Ovary (tissue), 10 donors: ENCODE measurements at places on chromosomes 4 and X. TPM values are rescaled to one million over a fixed set of nuclear protein-coding genes. Genes with fewer than 3 reads are reported as not detected.
A peak's percentile ranks its signal among the peaks of the same experiment; 100 is the strongest.

- peaks cover 5% of the 10 kb centered on the region for H3K4me1 ChIP-seq
- no peak for DNase-seq
These were observed 743 bp downstream of the NKAP start for GRCh38 chrX:119942831-119943184.

- H3K27me3 ChIP-seq: no peaks in the 10 kb centered on the region
- no peaks in the 10 kb centered on the region for H3K36me3 ChIP-seq
- H3K4me3 ChIP-seq: no peak overlapping the region
- DNase-seq: peak; percentile 79
- H3K27ac ChIP-seq: no peak overlapping the region
These were observed 340.7 kb upstream of the HS3ST1 start for GRCh38 chr4:11769434-11769833.

DNA sequence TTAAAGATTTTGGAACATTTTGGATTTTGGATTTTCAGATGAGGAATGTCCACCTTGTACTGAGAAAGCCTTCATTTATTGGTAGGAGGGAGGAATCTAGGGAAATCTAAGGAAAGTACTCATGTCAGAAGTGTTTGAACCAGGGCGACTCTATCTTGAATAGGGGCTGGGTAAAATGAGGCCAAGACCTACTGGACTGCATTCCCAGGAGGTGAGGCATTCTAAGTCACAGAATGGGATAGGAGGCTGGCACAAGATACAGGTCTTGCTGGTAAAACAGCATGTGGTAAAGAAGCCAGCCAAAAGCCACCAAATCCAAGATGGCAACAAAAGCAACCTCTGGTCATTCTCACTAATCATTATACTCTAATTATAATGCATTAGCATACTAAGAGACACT is 118.9 kb downstream of the MXRA5 start:
- H3K4me1 ChIP-seq: no peaks in the 10 kb centered on the region
- no peaks in the 10 kb centered on the region for H3K36me3 ChIP-seq
- no peak overlapping the region for H3K27ac ChIP-seq

- no peak overlapping the region for H3K27ac ChIP-seq
- H3K36me3 ChIP-seq: no peaks in the 10 kb centered on the region
- no peaks in the 10 kb centered on the region for H3K27me3 ChIP-seq
- no peaks in the 10 kb centered on the region for H3K4me1 ChIP-seq
- no peak for DNase-seq
These were observed 97.0 kb upstream of the LNX1 start for GRCh38 chr4:53688186-53688790.

DNA sequence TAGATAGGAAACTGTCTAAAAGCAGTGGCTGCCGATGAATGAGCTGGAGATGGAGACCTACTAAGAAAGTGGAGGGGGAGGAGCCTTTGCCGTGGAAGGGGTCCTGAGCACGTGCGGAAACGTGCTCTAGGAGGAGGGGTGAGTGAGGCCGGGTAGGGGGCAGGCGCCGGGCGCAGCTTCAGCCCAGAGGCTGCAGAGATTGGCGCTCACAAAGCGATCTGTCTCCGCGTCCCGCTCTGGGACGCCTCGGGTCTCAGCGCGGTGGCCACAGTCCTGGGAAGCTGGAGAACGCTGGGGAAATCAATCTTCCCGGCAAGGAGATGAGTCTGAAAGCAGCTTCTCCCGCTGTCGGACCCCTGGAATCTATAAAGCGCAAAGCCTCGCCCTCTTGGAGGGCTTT is 444 bp upstream of the ARHGAP6 start:
- H3K4me3 ChIP-seq: peak overlapping the region; percentile 43
- peak; percentile 33 for DNase-seq
- no peaks in the 10 kb centered on the region for H3K4me1 ChIP-seq
- H3K27me3 ChIP-seq: no peaks in the 10 kb centered on the region

GRCh38 chr4:128163177-128164117 is 102.3 kb downstream of the LARP1B start:
- no peaks in the 10 kb centered on the region for H3K4me1 ChIP-seq
- H3K27ac ChIP-seq: no peak overlapping the region
- H3K4me3 ChIP-seq: no peak overlapping the region

- no peak overlapping the region for H3K27ac ChIP-seq
- no peaks in the 10 kb centered on the region for H3K27me3 ChIP-seq
- H3K36me3 ChIP-seq: no peaks in the 10 kb centered on the region
- no peaks in the 10 kb centered on the region for H3K4me1 ChIP-seq
- DNase-seq: no peak
- H3K4me3 ChIP-seq: no peak overlapping the region
These were observed 20.2 kb downstream of the TLR10 start for GRCh38 chr4:38762560-38762959.

- no peaks in the 10 kb centered on the region for H3K36me3 ChIP-seq
- DNase-seq: peak; percentile 24
- H3K27ac ChIP-seq: no peak overlapping the region
- no peaks in the 10 kb centered on the region for H3K27me3 ChIP-seq
These were observed 41.1 kb upstream of the PPARGC1A start for GRCh38 chr4:23930750-23931488.

DNA sequence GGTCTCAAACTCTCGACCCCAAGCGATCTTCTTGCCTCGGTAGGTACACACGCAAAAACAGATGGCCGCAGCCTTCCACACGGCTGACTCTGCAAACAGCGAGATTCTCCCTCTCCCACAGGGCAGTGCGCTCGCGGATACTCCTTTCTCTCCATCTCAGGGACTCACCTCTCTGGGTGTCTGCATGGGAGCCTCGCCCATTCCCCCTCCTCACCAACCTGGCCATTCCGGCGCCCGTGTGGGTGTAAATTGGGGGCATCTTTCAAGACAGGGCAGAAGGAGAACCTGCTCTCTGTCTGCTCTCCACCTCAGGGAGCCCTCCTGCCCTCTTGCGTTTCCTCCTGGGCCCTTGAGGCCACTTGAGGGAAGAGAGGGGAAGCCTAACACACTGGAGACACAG is 4.4 kb downstream of the CTAG2 start:
- H3K27ac ChIP-seq: no peak overlapping the region
- no peaks in the 10 kb centered on the region for H3K4me1 ChIP-seq
- DNase-seq: no peak

DNA sequence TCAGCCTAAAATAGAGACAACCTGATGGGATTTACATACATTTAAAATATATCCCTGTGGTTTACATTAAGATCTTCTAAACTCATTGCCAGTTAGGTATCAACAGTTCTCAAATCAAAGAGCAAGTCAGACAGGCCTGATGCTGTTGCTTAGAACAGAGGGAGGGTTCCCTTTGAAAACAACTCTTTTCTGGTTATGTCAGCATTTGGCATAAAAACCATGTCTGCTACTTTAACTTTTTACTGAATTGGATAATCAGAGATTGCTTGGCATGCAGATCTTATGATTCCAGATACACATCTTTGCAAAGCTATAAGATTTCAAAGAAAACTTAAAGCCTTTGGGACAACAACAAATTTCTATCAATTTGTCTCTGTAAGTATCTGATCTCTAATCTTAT is 140.8 kb downstream of the CPE start:
- H3K36me3 ChIP-seq: no peaks in the 10 kb centered on the region
- H3K27me3 ChIP-seq: no peaks in the 10 kb centered on the region
- no peaks in the 10 kb centered on the region for H3K4me1 ChIP-seq
- no peak overlapping the region for H3K4me3 ChIP-seq

DNA sequence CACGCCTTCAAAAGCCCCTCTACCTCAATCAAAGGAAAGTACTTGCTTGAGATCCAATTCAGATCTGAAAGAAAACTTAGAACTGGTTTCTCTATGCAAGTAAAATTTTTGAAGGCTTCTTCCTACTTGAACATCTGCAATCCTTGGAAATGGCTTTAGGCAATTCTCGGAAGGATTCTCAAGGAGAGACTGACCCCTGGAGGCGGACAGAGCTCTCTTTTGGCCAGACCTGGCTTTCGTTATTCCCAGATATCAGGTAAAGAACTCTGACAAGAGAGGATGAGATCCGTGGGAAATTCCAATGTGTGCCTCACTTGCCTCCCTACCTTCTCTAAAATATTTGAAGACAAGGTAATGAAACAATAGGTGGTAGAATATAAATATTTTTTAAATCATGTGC is 670.3 kb upstream of the FAM241A start:
- H3K4me1 ChIP-seq: no peaks in the 10 kb centered on the region
- no peak overlapping the region for H3K27ac ChIP-seq
- no peaks in the 10 kb centered on the region for H3K36me3 ChIP-seq
- H3K4me3 ChIP-seq: no peak overlapping the region

DNA sequence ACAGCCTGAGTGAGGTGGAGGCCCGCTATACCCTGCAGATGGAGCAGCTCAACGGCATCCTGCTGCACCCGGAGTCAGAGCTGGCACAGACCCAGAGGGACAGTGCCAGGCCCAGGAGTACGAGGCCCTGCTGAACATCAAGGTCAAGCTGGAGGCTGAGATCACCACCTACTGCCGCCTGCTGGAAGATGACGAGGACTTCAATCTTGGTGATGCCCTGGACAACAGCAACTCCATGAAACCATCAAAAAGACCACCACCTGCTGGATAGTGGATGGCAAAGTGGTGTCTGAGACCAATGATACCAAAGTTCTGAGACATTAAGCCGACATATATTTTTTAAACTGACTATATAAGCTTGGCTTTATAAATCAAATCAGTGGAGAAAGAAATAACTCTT is 73.3 kb upstream of the HHIP start:
- no peak for DNase-seq
- no peaks in the 10 kb centered on the region for H3K27me3 ChIP-seq
- H3K36me3 ChIP-seq: no peaks in the 10 kb centered on the region
- H3K27ac ChIP-seq: no peak overlapping the region

Gene SOX3
- polyA plus RNA-seq: 0.04 TPM

Gene ANK2
- polyA plus RNA-seq: 60.0 TPM

Gene MAGEB2
- polyA plus RNA-seq: 0.27 TPM

Gene DIAPH2
- 8.1 TPM for polyA plus RNA-seq

Gene ADH7
- not detected for polyA plus RNA-seq

Gene DSPP
- not detected for polyA plus RNA-seq

Gene COX7B2
- not detected for polyA plus RNA-seq
